H4 (cell line): ENCODE measurements at places on chromosomes 12 and 14.
A peak's percentile ranks its signal among the peaks of the same experiment; 100 is the strongest.

GRCh38 chr12:28602786-28603185, 412.5 kb downstream of the CCDC91 start:
- DNase-seq: no peak

DNA sequence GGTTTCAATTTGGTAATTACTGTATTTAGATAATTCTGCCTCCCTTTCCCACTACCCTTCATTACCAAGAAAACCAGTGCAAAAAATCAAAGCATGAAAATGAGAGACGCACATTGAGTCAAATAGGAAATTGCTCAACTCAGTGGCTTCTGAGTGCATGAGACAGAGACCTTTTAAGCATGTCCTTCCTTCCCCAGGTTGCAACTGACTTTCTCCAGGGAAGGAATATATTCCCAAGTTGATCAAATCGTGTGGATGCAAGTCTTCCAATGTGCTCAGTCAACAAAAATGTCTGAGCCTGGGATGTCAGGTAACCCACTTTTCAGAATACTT, 12.9 kb downstream of the BMP4 start:
- DNase-seq: no peak

DNA sequence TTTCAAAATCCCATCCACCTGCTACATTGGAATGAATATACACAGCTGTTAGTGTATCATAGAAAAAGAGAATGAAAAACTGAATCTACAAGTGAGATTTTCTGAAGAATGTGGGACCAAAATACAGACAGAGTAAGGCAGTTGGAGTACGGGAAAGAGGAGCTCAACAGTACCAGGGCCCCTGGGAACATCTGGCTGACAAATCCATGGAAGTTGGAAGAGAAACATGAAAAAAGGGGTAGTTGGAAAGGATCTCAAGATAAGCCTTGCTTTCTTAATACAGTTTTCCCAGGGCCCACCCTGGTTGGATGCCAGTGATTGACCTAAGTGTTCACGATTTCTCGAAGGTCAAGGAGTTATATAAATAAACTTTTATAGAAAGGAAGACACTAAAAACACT, 54.0 kb upstream of the SLCO1C1 start:
- DNase-seq: no peak

- DNase-seq: peak; percentile 21
These were observed 28.1 kb downstream of the CBX5 start for GRCh38 chr12:54251667-54252284.

- no peak for DNase-seq
These were observed 19.7 kb downstream of the VDR start for GRCh38 chr12:47885012-47885501.

GRCh38 chr12:530821-531220, 71.1 kb downstream of the B4GALNT3 start:
- DNase-seq: no peak
